ENCODE measurements at places on chromosomes 3 and 15. TPM values are rescaled to one million over a fixed set of nuclear protein-coding genes. Genes with fewer than 3 reads are reported as not detected.

Gene C3orf62
- total RNA-seq = 11.1 TPM

Gene SNUPN
- total RNA-seq = 27.5 TPM

Gene PCOLCE2
- 3.6 TPM for total RNA-seq

Gene AMOTL2
- total RNA-seq = 44.8 TPM

Gene GOLGA6L1
- not detected for total RNA-seq

Gene CDCP1
- total RNA-seq = 1.7 TPM

Gene SPINT1
- total RNA-seq = 5.2 TPM

Gene SHC4
- 0.10 TPM for total RNA-seq

Gene MON1A
- total RNA-seq = 8.3 TPM

Gene SMARCC1
- 68.9 TPM for total RNA-seq

Gene XIRP1
- total RNA-seq = not detected

Gene TM4SF1
- total RNA-seq = 92.7 TPM

Gene GOLGA6D
- total RNA-seq = not detected

Gene GALK2
- 49.2 TPM for total RNA-seq

Gene IL16
- 11.6 TPM for total RNA-seq

Gene KLHL40
- total RNA-seq = not detected

Gene TBL1XR1
- 81.0 TPM for total RNA-seq
